ENCODE measurements at places on chromosomes 7 and 10. TPM values are rescaled to one million over a fixed set of nuclear protein-coding genes. Genes with fewer than 3 reads are reported as not detected.
A peak's percentile ranks its signal among the peaks of the same experiment; 100 is the strongest.

GRCh38 chr10:124053971-124054370 lies 39.4 kb downstream of the CHST15 start:
- H3K27me3 ChIP-seq: no peaks in the 10 kb centered on the region
- no peak overlapping the region for H3K27ac ChIP-seq
- H3K36me3 ChIP-seq: no peaks in the 10 kb centered on the region
- H3K4me1 ChIP-seq: no peaks in the 10 kb centered on the region
- H3K4me3 ChIP-seq: no peak overlapping the region
- no peak for DNase-seq

GRCh38 chr7:108307194-108307593 lies 149.0 kb downstream of the NRCAM start:
- no peak for DNase-seq
- no peaks in the 10 kb centered on the region for H3K36me3 ChIP-seq
- no peaks in the 10 kb centered on the region for H3K4me1 ChIP-seq
- H3K27me3 ChIP-seq: no peaks in the 10 kb centered on the region
- H3K4me3 ChIP-seq: no peak overlapping the region

The SVIL gene
- total RNA-seq: 483 TPM

DNA sequence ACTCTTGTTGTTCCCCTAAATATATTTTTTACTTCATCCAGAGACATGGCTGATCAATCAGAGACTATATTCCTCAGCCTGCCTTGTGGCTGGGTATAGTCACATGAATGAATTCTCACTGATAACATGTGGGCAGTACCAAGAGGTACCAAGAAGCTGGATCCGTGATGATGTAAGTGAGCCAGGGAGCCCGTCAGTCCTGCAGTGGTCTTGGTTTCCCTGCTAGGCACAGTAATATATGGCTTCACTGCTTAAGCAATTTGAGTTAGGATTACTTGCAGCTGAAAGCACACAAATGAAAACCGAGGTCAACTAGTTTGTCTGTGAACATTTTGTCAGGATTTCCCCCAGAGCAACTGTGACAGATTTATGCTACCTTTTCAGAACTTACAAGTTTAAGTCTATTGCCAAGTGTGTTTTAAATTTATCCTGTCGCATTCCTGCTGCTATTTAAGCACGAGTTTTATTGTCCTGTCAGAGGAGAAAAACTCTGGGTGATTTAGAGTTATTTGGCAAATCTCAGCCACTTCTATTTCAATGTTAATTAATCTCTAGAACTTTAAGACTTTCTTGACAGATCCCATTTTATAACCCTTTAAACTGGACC lies 381.8 kb downstream of the PHF14 start:
- no peak for DNase-seq
- H3K27me3 ChIP-seq: no peaks in the 10 kb centered on the region
- no peak overlapping the region for H3K27ac ChIP-seq

GRCh38 chr7:155984609-155985405 lies 172.5 kb upstream of the SHH start:
- no peaks in the 10 kb centered on the region for H3K36me3 ChIP-seq
- H3K4me3 ChIP-seq: no peak overlapping the region
- H3K27ac ChIP-seq: no peak overlapping the region

DNA sequence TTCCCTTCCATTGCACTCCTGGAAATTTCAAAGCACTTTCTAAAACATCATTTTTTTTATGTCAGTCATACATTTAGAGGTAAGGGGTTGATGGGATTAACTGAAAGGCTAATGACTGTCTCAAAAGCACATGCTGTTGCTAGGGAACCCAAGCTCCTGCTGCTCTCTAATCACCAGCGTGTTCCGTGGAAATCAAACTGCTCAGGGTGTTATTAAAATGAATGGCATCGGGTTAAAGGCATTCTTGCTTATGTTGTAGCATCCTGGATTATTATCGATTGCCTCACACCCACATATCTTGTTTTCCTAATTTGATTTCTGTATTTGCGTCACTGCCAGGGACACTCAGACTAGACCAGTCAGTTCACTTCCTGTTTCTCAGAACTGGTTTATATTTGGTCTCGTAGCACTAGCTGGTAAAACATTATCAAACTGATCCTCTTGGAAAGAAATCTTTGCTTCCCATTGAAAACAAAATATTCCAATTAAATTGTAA lies 216.5 kb upstream of the MKLN1 start:
- no peaks in the 10 kb centered on the region for H3K27me3 ChIP-seq
- H3K4me3 ChIP-seq: peak overlapping the region; percentile 97
- H3K27ac ChIP-seq: peak overlapping the region; percentile 99
- DNase-seq: no peak
- H3K36me3 ChIP-seq: no peaks in the 10 kb centered on the region
- H3K4me1 ChIP-seq: peaks cover 17% of the 10 kb centered on the region

DNA sequence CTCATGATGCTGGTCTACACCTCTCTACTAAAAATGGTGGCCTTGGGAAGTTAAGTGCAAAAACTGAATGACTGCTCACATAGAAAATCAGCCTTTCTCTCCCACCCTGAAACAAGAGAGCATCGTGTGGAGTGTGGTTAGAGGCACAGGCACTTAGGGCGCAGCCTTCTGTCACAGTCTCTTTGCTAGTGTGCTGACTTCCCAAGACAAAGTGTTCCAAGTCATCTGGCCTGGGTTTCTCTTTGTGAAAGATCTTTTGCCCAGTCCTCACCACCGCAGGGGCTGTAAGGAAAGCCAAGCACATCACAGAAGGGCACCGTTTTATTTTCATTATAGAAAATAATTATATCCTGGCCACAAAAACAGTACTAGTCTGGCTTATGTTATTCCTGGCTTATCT lies 12.5 kb downstream of the STN1 start:
- no peaks in the 10 kb centered on the region for H3K27me3 ChIP-seq
- H3K36me3 ChIP-seq: no peaks in the 10 kb centered on the region
- peaks cover 36% of the 10 kb centered on the region for H3K4me1 ChIP-seq
- no peak for DNase-seq
- peak overlapping the region; percentile 36 for H3K4me3 ChIP-seq

The LHFPL3 gene
- not detected for total RNA-seq

The NXPH1 gene
- total RNA-seq: not detected

The C10orf105 gene
- total RNA-seq: not detected

- H3K4me1 ChIP-seq: no peaks in the 10 kb centered on the region
- H3K27ac ChIP-seq: no peak overlapping the region
- no peak overlapping the region for H3K4me3 ChIP-seq
- no peaks in the 10 kb centered on the region for H3K36me3 ChIP-seq
These were observed 211.5 kb upstream of the SLC26A5 start for GRCh38 chr7:103657474-103657894.

DNA sequence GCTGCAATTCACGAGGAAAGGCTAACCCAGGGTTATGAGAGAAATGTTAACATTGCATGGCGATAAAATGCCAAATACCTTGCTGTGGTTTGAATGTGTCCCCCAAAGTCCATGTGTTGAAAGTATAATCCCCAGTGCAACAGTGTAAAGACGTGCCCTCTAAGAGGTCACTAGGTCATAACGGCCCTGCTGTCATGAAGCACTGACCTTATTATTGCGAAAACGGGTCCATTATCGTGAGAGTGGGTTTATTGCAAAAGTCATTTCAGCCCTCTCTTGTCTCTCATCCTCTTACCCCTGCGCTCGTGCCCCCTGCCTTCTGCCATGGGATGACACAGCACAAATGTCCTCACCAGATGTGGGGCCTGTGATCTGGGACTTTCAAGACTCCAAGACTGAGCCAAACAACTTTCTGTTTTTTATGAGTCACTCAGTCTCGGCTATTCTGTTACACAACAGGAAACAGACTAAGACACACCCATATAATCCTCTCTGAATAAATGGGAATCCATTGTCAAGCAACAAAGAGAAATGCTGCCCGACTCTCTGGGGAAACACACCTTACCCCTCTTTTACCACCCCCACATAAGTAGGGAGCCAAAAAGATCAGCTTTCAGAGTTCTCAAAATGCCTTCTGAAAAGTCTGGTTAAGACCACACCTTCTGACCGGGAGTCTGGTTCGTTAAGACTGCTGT lies 73.1 kb upstream of the UCN3 start:
- no peaks in the 10 kb centered on the region for H3K4me1 ChIP-seq
- H3K4me3 ChIP-seq: no peak overlapping the region
- no peak for DNase-seq

DNA sequence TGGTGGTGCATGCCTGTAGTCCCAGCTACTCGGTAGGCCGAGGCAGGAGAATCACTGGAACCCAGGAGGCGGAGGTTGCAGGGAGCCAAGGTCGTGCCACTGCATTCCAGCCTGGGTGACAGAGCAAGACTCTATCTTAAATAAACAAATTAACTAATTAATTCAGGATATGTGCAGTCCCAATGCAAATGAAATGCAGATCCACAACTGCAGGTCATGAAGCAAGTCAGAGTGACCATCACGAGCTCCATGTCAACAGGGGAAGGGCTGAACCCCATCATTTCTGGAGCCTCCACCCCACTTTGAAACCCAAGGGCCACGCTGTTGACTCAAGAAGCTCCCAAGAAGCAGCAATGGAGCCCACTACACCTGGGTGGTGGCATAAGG lies 115.4 kb downstream of the LARP4B start:
- no peak overlapping the region for H3K4me3 ChIP-seq
- DNase-seq: no peak
- H3K36me3 ChIP-seq: peaks cover 49% of the 10 kb centered on the region

Measured in thoracic aorta (tissue), 2 donors.